ENCODE measurements at places on chromosomes 7 and 10.

DNA sequence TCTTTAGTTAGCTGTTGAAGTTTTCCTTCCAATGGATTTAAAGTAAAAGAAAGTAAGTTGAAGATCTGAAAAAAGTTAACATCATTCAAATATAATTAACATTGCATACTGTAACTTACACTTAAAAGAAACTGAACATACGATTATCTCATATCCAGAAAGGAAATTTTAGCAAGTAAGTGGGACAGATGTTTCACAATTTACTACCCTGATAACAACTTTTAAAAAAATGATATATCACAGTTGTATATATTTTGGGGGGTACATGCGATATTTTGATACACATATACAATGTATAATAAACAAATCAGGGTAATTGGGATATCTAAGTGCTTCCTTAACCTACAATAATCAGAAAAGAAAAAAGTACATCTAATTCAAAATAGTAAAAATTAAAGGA lies 44.2 kb downstream of the ASZ1 start:
- no peak for DNase-seq

DNA sequence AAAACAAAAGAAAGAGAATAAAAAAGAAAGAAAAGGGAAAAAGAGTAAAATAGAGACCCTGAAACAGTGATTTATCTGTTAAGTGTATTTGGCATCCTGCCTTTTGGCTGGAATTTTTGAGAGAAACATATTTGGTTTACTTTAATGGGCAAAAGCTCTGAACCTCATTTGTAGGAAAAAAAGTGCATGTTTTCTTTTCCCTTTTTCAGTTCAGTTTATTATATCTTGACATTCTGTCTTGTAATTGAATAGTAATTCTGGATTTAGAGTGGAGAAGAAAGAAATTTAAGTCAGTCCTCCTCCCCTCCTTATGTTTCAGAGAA lies 69.5 kb downstream of the ARID5B start:
- DNase-seq: no peak

DNA sequence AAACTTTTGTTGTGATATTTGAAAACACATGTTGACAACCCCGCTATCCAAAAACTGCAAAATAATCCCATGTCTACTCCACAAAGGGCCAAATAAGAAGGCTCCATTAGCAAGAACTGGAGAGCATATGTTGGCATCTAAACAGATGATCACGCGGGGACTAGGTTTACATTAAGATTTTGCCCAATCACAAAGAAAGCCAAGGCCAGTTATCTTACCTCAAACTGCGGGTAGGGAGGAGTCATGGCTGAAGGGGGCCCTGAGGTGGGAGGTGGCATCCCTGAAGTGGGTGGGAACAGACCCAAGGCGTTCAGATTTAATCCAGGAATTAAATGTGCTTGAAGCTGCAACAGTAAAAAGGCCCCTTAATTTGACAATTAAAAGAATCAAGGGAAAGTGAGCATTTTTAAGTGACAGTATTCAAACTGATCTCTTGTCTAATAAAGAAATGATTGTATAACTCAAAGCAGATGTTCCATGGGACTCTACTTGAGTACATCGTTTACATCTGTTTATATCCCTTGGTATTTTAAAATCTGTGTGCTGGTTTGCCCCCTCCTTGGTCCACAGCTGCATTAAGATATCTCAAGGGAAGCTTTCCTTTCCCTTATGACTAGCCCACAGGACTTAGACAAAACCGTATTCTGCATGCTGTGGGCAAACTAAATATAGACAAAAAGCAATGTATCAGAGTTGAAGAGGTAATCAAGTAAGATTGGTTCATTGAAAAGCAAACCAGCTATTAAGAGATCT lies 42.9 kb downstream of the MALSU1 start:
- no peak for DNase-seq

DNA sequence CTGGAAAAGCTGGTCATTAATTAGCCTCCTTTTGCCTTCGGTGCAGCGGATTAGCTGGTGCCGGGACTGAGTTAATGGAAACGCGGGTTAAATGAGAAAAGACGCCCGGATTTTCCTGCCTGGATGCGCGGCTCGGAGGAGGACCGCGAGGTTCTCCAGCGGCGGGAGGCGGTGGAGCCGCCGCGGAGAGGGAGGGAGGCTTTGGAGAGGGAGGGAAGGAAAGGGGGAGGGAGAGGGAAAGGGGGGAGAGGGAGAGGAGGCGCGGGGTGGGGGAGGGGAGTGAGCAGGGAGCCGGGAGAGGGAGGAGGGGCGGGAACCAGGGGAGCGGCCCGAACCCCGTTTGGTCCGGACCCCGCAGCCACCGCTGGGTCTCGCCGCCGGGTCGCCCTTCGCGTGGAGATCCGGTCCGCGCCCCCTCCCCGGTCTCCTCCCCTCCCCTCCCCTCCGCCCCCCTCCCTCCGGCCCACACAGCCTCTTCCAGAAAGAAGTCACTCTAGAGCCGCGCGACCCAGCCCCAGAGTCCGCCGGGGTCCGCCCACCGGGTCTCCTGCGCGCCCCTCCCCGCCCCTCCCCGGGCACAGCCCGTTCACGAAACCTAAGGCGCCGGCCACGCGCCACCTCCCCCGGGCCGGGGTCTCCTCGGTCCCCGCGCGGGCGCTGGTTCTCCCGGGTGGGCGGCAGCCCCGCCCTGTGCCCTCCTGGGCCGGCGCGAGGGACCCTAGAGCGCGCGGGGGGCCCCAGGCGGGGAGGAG lies 347.5 kb downstream of the DNAJB6 start:
- DNase-seq: no peak

DNA sequence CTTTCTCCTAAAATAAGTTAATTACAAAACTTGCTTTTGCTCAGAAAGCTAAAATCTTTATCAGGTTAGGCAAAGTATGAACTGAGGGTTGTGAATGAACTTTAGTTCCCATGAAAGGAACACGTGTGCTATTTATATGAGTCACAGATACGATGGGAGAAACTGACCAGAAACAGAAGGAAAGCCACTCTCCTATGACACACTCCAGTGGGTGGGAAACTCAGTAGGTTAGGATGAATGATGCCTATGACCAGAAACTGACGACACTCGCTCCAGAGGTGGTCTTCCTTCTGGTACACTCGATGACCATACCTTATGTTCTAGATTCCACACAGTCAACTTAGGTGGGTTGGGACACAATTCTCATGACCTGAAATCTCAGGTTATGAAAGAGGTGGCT lies 215.7 kb upstream of the INHBA start:
- DNase-seq: no peak

DNA sequence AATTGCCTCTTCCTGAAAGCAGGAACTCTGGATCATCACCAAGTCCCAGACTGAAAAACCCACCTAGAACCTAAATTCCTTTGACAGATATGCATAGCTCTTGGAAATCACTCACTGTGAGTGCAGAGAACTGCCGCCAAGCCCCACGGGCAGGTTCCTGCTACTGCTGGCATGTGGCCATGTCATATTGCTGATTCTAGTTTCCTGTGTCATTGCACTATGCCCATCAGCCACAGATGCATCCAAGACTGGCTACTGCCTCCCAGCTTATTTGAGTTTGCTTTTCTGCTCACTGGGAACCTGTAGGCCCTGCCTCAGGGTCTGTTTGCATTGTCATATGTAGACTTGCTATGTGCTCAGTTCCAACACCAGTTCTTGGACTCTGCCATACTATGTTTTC lies 786.0 kb downstream of the GRID1 start:
- DNase-seq: no peak

DNA sequence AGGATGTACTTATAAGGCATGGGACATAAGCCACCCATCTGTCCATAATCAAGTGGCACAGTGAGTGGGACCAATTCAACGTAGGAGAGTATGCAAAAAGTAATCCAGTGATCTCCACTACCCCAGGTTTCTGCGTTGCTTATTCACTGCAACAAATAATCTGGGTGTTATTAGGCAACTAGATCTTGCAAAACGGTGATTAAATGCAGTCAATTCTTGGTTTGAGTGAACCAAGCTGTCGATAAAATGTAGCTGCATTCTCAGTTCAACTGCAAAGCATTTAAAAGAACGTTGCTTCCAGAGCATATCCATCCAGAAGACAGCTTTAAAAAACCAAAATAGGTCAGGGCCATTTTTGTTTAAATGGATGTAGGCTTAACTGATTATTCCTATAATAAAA lies 5.0 kb downstream of the LSMEM1 start:
- no peak for DNase-seq

GRCh38 chr7:94276795-94277194 lies 117.9 kb upstream of the COL1A2 start:
- peak; percentile 2 for DNase-seq

DNA sequence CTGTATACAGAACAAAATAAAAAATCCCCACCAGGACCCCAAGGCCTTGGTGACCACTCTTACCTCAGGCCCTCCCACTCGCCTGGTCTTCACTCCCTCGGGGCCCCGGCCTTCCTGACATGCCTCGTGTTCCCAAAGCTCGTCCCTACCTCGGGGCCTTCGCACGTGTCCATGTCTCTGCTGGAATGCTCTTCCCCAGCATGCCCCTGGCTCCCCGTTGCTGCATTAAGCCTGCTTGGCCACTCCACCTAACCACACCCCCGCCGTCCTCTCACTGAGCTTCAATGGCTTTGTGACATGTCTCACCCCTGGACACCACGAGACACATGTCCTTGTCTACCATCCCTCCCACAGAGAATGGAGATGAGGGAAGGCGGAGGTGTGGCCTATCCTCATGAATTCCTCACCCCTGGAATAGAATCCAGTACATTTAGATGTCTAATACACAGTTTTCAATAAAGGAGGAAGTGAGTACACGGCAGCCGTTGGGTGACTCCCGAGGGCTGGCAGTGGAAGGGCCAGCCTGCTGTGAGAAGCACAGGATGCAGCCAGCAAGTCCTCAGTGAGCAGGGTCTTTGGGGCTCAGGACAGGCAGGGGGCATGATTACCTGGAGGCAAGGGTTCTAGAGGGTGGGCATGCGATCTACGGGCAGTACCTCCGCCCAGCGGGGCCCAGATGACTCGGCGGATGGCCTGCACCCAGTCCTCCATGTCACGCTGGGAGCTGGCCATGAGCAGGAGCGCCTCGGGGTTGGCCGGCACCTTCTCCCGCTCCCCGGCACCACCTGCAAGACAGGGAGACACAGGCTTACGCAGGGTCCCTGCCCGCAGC lies 125.7 kb downstream of the ARHGAP22 start:
- DNase-seq: no peak

DNA sequence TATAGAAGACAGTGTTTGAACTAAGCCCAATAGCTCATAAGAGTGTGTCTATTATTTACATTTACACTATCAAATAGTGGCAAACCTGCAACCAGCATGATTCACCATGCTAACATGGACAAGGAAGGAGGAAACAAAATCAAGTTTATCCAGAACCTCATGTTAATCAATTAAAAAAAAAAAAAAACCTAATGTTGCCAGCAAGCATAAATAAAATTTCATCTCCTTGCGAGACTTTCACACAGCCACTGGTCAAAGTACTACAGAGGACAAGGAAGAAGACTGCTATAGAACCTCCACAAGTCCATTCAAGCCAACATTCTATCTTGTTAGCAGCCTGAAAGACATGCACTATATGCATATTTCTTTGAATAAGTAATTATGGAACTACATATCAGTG lies 9.7 kb downstream of the TM9SF3 start:
- no peak for DNase-seq

- DNase-seq: no peak
Measured at GRCh38 chr10:58300676-58301075, 31.7 kb downstream of the CISD1 start.

DNA sequence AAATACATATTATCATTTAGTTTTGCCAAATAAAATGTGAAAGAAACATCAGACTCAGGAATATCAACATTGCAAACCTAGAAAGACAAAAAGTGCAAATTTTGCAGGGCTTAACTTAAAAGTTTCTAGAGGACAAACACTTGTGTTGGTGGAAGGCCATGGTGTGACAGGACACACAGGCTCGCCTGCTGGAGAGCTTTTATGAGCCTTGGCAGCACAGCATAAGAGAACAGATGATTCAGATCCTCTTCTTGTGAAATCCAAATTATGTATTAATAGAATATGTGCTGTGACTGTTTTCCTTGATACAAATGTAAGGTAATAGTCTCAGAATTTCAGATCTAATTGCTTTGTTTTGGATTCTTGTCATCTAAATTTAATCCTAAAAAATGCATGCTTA lies 72.9 kb upstream of the ABCB5 start:
- no peak for DNase-seq

DNA sequence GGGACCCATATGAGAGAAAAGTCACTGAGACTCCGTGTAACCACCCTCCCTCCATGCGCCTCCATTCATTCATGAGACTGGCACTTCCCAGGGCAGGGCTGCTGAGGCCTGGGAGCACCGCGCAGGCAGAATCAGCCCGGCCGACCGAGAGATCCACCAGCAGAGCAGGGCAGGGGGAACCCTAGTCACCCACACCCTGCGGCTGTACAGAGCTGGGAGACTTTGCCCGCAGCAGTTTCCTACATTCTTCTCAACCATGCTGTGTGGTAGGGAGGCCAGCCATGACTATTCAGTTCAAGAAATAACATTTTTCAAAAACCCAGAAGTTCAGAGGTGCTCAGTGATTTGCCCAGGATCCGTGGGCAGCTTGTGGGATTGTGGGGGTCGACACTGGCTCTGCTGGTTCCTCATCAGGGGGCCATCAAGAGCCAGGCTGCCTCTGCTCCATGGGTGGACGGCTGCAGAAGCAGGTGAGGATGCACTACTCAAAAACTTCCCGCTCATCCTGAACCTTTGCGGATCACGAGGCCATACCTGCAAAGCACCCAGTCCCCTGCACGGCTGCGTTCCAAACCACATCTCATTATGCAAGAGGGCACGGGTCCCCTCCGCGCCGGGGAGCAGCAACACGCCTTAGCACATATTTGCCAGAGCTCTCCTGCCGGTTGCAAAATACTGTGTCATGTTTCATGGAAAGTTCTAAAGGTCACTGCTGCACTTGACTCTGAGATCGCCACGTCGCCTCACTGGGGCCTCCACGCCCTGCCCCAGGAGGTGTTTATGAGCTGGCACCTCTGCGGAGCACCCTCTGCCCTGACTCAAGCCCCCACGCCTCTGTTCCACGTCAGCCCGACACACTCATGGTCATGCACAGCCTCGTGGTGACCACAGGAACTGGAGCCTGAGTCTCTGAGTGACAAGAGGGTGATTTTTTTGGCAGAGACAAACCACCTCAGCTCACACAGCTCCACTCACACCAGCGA lies 132.0 kb downstream of the PRKAG2 start:
- peak; percentile 82 for DNase-seq

GRCh38 chr10:133139551-133140065 lies 20.4 kb upstream of the KNDC1 start:
- no peak for DNase-seq

DNA sequence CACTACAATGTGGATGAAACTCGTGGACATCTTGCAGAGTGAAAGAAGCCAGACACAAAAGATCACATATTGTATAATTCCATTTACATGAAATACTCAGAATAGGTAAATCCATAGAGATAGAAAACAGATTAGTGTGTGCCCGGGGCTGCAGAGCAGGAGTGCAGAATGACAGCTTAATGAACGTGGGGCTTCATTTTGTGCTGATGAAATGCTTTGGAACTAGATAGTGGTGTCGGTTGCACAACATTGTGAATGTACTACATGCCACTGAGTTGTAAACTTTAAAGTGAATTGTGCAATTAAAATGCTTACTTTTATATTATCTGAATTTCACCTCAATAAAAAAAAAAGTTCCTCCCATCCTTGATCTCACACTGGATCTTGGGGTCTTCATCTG lies 31.8 kb upstream of the CARD11 start:
- no peak for DNase-seq

- DNase-seq: no peak
Measured at GRCh38 chr10:21368728-21369425, 156.6 kb downstream of the SKIDA1 start.
